ENCODE measurements at places on chromosomes 11 and 22. TPM values are rescaled to one million over a fixed set of nuclear protein-coding genes. Genes with fewer than 3 reads are reported as not detected.

LDHAL6A gene
- not detected for total RNA-seq

MYO7A gene
- total RNA-seq, result not detected

MADD gene
- 58.1 TPM for total RNA-seq

C11orf86 gene
- not detected for total RNA-seq

CD6 gene
- total RNA-seq, result 209 TPM

UCP3 gene
- total RNA-seq, result 1.6 TPM

Data from activated CD8-positive, alpha-beta memory T cell treated with anti-CD3 and anti-CD28 coated beads for 36 hours (primary cell).